NCI-H2171 treated with DMSO at 0.1 percent for 48 hours (cell line): ENCODE measurements at places on chromosomes 1 and 21.

DNA sequence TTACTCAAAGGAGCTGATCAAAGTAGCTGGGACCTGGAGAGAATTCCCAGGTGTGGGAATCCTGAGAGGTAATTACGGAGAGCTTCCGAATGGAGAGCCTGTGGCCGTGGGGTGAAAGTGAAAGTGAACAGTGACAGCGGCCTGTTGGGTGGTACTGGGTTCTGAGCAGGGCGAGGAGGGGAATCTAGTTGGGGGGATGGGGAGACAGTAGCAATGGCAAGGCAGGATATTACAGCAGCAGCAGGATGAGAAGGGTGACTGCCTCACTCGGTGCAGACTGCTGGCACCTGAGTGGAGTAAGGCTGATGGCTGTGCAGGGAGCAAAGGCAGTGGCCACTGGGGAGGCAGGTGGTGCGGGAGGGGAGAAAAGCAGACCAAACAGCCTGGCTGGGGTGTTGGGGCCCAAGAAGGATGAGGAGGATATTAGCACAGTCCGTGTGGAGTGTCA is 70.3 kb upstream of the PRDX6 start:
- no peak for DNase-seq

DNA sequence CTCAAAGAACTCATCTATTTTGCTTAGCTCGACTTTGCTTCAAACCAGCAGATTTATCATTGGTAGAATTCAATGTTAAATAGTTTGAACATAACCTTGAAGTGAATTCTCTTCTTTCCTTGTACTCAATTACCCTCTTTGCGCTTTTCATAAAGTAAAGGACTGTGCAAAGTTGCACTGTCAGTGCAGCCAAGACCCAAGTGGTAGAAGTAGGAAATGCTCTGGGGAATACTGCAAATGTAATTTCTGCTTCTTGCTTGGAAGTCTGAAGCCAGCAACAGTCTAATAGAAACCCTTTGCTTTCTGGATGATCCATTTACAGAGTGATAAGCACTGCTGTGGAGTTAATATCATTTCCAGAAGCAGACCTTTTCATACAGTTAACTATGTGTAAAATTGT is 936.7 kb upstream of the TMPRSS15 start:
- no peak for DNase-seq

DNA sequence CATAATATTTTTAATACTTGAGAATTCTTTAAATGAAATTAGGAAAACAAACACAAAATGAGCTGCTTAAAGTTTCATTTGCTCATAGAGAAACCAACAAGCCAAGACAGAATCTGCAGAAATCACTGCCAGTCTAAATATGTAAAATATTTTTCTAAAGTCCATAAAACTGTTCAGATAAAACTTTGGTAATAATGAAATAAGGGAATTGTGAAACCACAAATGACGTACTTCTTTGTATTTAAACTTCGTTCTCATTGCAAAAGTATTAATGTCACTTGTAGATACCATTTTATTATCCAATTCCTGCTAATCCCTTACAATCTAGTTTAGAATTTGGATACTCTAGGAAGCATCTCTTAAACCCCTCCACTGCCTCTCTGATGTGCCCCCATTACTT is 234.5 kb upstream of the NEGR1 start:
- no peak for DNase-seq

- DNase-seq: no peak
Observed at GRCh38 chr1:234322979-234323378, 50.3 kb upstream of the COA6 start.

- no peak for DNase-seq
Observed at GRCh38 chr1:96374076-96374762, 347.4 kb upstream of the PTBP2 start.

- DNase-seq: peak; percentile 88
Observed at GRCh38 chr1:190478149-190479049, 735 bp upstream of the BRINP3 start.

DNA sequence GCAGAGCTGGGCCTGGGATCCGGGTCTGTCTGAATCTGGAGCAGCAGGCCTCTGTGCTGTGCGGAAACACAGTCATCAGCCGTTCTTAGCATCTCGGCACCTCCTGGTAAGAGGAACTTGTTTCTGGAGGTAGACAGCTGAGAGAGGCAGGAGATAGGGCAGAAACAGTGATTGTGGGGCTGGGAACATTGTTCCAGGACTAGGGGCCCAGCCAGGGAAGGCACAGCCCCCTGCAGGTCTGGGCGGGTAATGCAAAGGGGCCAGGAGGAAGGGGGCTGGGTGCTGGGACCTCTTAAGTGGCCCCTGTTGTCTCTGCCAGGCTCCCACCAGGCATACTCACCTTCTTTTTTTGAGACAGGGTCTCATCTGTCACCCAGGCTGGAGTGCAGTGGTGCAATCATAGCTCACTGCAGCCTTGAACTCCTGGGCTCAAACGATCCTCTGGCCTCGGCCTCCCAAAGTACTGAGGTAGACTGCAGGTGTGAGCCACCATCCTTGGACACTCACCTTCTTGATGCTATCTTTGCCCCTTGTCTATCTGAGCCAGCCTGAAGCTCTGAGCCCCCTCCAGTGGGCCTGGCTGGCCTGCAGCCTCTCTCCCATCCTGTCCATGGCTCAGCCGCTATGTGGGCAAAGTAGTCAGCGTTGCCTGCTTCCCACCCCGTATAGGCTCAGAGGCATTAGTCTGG is 134.3 kb upstream of the ZBTB40 start:
- DNase-seq: peak; percentile 20

- no peak for DNase-seq
Observed at GRCh38 chr1:204302769-204303168, 57.0 kb downstream of the PLEKHA6 start.

- no peak for DNase-seq
Observed at GRCh38 chr1:15949453-15950245, 26.3 kb downstream of the ZBTB17 start.

GRCh38 chr1:176989023-176989422 is 175.5 kb downstream of the ASTN1 start:
- DNase-seq: no peak

DNA sequence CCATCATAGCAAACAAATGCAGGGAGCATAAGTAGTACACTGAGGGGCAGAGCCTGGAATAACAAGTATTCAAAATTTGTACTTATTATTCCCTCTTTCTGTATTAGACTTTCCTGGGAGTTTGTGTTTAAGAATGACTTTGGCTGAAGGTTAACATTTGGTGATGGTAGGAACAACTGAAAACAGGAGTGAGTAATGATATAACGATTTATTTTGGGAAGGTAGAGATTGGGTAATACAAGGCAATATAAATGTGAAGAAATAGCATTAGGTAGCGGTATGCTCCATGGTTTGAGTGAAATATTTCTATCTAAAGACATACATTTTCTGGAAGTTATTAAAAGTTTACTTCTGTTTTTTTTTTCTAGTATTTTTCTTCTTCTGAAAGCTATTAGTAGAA is 18.5 kb upstream of the C1orf21 start:
- no peak for DNase-seq

DNA sequence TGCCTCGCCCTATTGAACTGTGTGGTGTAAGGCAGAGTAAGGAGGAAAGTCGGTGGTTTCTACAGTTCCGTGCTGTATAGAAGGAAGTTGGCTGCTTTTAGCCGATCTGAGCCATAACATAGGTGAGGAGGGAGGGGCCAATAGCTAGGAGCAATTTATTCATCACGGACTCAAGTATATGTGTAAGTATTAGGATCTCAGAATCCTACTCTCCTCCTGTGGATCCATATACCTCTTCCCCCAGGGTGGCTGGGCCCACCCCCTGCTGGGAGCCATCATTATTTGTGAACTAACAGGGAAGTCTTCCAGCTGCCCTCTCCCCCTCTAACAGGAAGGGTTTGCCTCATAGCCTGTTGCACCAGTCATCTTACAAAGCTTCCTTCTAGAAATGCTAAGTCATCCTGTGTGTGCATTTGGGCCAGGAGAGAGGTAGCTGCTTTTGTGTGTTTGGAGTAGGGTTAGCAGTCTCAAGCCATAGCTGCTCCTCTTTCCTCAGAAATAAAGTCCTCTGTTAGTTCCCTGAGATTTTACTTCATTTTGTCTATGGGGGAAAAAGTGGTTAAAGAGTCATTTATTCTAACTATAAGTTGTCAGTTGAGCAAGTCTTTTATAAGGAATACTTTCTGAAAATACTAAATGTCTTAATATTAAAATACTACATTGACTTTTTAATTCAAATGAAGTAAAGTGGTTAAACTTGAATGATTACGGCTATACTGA is 14.9 kb upstream of the CENPS start:
- DNase-seq: no peak

GRCh38 chr1:31872658-31873636 is 57.1 kb upstream of the SPOCD1 start:
- DNase-seq: no peak

- DNase-seq: no peak
Observed at GRCh38 chr1:164562061-164562460, 3.1 kb downstream of the PBX1 start.

- DNase-seq: no peak
Observed at GRCh38 chr1:236733653-236734052, 47.4 kb downstream of the ACTN2 start.

GRCh38 chr21:17929510-17929909 is 110.4 kb upstream of the C21orf91 start:
- no peak for DNase-seq

DNA sequence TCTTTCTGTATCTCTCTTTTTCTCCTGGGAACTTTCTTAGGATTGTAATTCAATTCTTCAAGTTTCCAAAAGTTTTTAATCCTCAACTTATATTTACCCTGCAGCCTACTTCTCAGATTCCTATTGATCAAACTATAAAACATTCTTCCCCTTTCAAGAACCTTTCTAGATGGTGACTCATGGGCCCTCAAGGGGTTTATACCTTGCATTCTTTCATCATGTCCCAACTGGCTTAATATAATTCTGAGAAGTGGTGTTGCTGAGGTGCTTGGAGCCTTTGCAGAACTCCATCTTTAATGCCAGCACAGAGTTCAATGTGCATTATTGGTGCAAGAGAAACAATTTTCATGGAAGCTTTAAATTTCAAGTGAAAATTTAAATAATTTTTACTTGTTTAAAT is 273.4 kb downstream of the VAV3 start:
- no peak for DNase-seq

DNA sequence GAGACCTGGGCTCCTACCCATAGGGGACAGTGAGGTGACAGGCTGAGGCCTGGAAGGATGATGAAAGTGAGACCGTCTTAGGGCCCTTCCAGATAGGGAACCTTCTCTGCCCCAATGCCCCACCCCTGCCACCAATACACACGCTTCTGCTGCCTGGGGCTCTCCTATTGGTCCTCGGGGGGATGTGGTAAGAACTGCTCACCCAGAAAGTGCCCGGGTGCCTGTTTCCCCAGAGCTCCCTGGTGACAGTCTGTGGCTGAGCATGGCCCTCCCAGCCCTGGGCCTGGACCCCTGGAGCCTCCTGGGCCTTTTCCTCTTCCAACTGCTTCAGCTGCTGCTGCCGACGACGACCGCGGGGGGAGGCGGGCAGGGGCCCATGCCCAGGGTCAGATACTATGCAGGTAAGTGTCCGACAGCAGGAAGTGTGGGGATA is 948 bp downstream of the SEMA4A start:
- DNase-seq: no peak

DNA sequence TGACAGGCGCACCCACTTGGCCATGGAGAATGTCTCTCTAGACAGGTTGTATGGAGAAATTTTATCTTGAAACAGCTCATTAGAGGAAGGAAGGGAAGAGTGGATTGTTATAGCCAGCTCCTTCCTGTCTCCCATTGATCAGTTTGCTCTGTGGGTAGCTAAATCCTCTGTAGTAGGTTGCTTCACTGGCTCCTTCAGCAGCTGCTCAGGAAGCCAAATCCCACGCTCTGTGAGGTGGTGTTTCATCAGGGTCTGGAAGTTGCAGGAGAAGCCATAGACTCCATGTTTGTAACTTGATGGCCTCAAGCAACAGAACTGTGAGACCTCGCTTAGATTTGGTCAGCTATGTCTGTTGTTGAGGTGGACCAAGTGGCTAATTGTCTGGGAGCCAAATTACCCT is 6.8 kb upstream of the NFYC start:
- DNase-seq: no peak

DNA sequence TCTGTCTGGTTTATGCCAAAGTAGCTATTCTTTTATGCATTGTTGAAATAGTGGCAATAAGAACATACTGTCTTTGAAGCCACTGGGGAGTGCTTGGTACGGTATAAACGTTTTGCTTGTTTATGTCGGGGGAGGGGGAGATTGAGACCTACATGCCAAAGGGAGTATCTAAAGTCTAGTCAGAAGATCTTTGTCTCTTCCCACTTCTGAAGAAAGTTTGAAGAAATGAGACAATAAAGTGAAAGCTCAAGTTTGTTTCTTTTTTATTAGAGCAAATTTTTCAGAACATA is 6.8 kb downstream of the AKIRIN1 start:
- no peak for DNase-seq
